ENCODE measurements at places on chromosomes 7 and 10. TPM values are rescaled to one million over a fixed set of nuclear protein-coding genes. Genes with fewer than 3 reads are reported as not detected.

DNA sequence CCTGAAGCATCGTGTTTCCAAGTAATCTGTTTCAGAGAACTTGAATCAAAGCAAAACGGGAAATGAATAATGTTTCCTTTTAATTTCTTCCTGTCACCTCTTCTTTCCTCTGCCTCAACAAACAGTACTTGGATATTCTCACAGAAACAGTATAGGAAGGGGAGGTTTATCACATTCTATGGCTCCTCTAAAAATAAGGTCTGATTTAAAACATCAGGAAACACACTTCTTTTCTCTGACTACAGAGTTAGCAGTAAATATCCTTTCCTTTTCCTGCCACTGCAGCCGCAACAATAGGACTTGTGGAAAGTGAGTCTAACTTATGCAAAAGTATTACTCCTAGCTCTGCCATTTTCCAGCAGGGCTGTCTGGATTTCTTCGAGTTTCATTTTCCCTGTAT, 62.3 kb downstream of the CH25H start:
- no peak for DNase-seq

Gene PCDH15
- 0.16 TPM for total RNA-seq

GRCh38 chr10:1406132-1406966, 331.0 kb downstream of the ADARB2 start:
- no peak for DNase-seq

Gene ZNF394
- total RNA-seq, result 15.8 TPM

- DNase-seq, result no peak
Measured at GRCh38 chr7:117297606-117298005, 25.3 kb downstream of the WNT2 start.
